ENCODE measurements at places on chromosomes 12 and 14.

GRCh38 chr12:1250641-1251040 lies 259.6 kb downstream of the ERC1 start:
- no peak for DNase-seq

DNA sequence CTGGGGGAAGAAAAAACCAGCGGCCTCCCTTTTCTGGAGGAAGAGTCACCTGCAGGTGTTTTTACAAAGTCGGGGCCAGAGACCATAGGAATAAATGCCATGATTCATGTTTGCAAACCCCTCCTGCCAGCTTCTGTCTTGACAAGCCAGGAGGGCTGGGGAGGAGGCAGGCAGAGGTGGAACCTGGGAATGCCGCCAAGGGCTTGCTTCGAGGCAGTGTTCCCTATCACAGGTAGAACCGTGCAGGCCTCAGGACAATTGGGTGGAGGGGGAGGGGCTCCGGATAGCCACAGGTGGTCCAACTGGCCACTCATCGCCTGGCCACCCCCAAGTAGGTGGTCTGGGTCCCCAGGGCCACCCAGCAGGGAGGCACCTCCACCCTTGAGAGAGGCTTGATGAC lies 14.2 kb upstream of the DLK1 start:
- no peak for DNase-seq

DNA sequence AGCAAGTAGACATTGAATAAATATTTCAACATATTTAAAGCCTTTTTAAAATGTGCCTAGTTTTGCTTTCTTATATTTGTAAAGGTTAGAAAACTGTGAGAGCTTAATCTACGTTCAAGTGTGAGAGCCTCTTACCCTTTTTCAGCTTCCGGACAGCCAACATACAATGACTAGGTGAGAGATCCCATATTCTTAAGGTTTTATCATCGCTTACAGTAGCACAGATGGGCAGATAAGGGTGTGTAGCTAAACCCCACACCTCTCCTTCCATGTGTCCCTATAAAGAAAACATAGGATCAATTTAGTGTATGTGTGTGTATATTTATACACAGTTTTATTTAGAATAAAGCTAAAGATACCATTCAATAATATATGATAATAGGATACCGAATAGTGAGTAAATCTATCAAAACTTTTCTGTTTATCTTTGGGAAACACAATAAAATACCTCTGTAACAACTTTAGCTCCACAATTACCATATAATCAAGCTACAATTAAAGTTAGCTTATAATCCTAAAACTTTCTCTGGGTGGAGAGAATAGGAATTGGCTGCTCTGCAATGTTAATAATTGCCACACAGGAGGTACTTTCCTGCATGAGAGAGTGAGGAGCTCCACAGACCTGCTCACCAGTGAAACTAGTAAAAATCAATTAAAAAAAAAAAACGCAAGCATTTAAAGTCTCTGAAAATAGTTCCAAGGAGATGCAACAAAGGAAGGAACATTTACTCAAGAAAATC lies 110.8 kb downstream of the EML5 start:
- DNase-seq: no peak

- no peak for DNase-seq
These were observed 174.8 kb downstream of the LRIG3 start for GRCh38 chr12:58745348-58746125.

DNA sequence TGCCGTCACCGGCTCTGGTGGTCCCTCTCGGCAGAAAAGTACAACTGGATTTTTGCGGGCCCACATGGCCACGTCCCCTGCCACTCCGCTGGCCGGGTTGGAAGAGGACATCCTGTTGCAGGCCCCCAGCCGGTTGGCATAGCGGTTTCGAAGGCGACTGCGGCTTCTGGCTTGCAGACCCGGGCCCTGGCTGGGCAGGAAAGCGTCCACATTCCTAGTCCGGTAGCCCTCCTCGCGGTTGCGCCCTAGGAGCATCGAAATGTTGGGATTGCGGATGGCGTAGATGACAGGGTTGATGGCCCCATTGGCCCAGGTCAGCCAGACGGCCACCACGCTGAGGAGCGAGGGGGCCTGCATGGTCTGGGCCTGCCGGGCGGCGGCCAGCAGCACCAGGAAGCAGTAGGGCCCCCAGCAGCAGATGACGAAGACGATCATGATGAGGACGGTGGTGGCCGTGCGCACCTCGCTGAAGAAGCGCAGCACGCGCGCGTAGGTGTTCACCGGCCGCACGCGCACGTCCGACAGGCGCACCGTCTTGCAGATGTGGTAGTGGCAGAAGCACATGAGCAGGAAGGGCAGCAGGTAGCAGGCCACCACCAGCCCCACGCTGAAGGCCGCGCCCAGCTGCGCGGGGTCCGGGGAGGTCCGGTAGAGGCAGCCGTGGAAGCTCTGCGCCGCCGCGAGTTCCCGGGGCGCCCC lies 1.2 kb downstream of the GPR135 start:
- DNase-seq: no peak

DNA sequence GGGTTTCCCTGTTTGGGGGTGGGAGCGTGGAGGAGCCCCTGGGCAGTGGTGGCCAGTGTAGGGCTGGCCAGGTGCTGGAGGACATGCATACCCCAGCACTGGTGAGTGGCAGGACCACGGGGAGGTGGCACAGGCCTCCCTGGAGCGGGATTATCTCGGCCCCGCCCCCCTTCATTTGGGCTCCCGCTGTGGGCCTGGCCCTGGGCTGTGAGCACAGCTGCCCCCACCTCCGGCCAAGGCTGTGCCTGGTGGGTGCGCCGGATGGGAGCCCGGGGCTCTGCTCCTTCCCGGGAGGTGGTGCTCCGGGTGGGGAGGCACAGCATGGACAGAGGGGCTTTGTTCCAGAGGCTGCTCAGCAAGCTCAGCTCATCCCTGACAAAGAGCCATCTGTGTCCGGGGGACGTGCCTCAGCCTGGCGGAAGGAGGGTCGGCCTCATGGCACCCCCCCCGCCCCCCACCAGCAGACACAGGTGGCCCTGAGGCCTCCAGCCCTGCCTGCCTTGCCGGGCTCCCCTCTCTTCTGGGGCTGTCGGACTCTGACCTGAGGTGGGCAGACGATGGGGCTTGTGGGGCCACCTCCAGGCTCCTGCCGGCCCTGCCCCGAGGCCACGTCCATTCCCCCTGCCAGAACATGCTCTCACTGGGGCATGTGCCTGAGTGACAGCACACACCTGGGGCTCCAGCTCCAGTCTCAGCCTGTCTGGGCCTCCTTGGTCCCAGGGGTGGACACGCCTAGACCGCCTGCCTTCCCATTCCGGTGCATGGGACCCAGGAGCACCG lies 8.4 kb downstream of the TEDC1 start:
- DNase-seq: no peak

DNA sequence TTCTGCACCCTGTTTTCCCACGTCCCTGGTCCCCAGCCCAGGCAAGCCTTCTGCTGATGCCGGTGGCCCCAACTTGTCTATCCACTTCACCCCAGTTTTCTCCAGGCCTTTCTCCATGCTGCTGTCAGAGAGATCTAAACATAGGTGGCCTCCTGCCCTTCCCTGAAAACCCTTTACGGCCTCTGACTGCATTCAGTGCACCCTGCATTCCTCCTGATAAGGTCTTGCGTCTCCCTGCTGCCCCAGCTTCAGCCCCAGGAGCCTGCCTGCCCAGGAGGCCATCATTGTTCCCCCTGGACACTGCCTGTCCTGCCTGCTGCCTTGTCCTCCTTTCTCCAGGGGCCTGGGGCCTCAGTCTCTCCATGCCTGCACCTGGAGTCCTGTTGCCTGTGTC lies 29.8 kb downstream of the TRAF3 start:
- no peak for DNase-seq

- DNase-seq: no peak
These were observed 407.2 kb downstream of the NOVA1 start for GRCh38 chr14:26190646-26191045.

DNA sequence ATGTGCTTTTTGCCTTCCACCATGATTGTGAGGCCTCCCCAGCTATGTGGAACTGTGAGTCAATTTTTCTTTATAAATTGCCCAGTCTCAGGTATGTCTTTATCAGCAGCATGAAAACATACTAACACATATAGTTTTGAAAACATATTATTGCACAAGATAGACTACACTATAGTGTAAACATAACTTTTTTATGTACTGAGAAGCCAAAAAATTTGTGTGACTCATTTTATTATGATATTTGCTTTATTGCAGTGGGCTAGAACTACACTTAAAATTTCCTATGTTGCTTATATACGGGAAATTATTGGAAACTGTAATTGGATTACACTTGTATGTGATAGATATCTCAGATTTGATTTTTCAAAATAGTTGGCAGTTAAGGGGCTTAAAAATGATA lies 885.5 kb upstream of the FBXO33 start:
- no peak for DNase-seq

GRCh38 chr14:69531135-69531534 lies 43.5 kb downstream of the CCDC177 start:
- DNase-seq: no peak

- peak; percentile 11 for DNase-seq
These were observed 75.0 kb upstream of the HIF1A start for GRCh38 chr14:61620130-61620946.

- DNase-seq: no peak
These were observed 13.1 kb downstream of the DYNC1H1 start for GRCh38 chr14:101977311-101978071.

DNA sequence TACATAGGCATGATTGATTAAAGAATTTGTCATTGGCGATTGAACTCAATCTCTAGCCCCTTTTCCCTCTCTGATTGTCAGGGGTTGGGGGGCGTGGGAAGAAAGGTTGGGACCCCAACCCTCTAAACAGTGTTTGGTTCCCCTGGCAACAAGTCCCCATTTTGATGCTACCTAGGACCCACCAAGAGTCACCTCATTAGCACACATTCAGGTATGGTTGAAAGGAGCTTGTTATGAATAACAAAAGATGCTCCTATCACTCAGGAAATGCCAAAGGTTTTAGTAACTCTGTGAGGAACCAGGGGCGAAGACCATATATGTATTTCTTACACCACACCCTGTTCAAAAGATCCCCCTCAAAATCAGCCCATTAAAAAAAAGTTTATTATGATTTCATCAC lies 14.3 kb downstream of the RNF212B start:
- no peak for DNase-seq

- no peak for DNase-seq
These were observed 793.5 kb upstream of the NOVA1 start for GRCh38 chr14:27391331-27391730.

GRCh38 chr12:75087654-75088053 lies 122.0 kb downstream of the KCNC2 start:
- no peak for DNase-seq

DNA sequence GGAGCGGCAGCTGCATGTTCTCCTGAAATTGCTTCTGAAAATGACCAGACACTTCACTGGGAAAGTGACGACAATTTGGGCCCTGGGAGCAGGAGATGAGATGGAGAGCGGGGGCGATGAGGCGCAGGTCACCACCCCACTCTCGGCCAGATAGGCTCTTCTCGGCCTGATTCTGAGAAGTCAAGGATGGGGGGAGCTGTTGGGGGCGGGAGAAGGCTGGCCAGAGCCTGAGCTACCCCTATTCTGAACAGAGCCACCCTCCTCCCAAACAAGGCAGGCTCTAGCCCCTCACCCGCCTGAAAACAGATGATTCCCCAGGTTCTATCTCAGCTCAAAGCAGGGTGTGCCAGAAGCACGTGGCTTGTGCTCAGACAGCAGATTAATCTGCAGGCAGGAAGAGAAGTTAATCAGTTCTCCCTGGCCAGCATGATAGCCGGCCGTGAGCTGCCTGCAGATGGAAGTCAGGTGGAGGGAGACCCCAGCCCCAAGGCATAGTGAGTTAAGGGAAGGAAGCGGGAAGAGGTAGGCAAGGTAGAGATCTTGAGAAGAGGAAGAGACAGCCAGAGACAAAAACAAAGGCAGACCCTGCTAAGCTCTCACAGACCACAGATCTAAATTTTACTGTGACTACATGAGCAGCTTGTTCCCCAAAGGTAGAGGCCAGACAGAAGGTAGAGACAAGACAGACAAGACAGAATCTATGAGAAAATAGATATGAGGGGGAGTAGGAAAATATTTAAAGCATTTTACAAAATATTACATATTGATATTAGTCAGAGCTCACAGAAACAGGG lies 10.9 kb upstream of the TAC3 start:
- DNase-seq: no peak

- no peak for DNase-seq
These were observed 67.8 kb upstream of the NAP1L1 start for GRCh38 chr12:76152181-76152807.

- DNase-seq: no peak
These were observed 319.4 kb downstream of the KCNC2 start for GRCh38 chr12:74890237-74890599.

DNA sequence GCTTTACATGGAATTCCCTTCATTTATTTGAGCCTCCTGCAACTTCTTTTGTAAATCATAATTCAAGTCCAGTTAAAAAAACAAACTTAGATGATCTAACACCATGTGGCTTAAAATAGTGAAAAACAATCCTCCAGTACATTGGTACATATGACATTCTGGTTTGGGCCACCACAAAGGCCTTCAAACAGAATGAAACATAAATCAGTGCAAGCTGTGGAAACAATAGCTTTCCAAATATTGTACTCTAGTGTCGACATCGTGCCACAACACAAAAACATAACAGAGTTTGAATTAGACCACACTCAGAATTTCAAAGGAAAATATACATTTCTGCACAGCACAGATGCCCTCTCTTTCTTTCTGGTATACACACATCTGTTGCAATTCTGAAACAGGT lies 751.3 kb downstream of the SLC6A15 start:
- DNase-seq: no peak

- DNase-seq: no peak
These were observed 43.8 kb downstream of the CCNK start for GRCh38 chr14:99524804-99525698.

- DNase-seq: no peak
These were observed 11.5 kb downstream of the NKX2-1 start for GRCh38 chr14:36508418-36509068.

DNA sequence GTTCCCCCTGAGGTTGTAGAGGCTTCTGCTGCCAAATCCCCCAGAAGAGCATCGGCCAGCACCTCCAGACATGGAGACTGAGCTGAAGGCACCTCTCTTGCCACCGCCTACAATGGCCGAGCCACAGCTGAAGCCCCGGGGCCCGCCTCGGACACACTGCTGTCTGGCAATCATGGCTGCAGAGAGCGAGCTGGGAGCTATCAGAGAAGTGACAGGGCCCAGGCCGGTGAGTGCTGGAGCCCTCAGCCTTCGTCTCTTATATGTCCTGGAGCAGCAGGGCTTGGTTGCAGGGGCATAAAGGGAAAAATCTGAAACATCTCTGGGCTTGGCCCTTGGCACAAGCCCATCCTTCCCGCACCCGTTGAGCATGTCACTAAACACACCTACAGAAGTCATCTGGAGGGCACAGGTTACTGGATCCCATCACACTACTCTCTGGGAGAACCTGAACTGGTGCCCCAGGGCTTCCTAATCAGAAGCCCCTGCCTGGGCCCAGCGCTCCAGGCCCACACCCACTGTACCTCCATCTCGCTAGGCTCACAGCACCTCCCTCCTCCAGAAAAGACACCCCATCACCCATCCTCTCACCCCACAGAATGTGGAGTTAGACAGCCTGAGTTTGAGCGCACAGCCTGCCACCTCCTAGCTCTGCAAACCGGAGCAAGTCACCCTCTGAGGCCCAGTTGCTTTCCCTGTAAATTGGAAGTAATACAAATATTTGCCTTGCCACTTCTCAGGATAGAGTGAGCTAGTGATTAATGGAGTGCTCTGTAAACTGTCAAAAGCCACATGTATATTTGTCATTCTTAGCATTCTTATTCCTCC lies at the start of gene KRT4:
KRT4 (minus strand) TSS at position 232 of the 825 bp plus-strand sequence; CDS start at position 174, 58 bp downstream.
- no peak for DNase-seq

GRCh38 chr12:131869871-131870418 lies 24.5 kb upstream of the ULK1 start:
- DNase-seq: no peak

Data from activated naive CD8-positive, alpha-beta T cell treated with anti-CD3 and anti-CD28 coated beads, Interleukin-2, amount 50 U/mL, for 16 hours (primary cell).